ENCODE measurements at places on chromosomes 6 and 20.

- DNase-seq, result no peak
Observed at GRCh38 chr6:92879526-92879925, 539.8 kb downstream of the EPHA7 start.

- DNase-seq, result no peak
Observed at GRCh38 chr6:166907871-166908806, 48.2 kb downstream of the RNASET2 start.

DNA sequence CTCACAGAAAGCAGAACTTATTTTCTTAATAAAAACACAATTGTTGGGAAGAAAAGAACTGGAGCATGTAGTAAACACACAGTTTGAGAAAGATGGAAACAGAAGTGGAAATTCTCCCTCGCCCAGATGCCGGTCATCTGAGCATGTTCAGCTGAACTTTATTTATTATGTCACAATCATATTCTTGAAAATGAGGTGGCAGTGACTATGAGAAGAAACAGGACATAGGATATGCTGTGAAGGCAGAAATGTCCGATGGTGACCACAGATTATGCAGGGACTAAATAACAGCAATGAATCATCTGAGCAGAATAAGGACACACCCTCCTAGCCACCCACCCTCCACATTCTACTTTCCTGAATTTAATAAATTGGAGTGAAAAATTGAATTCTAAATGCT is 425.3 kb upstream of the NOX3 start:
- no peak for DNase-seq

- no peak for DNase-seq
Observed at GRCh38 chr20:62236200-62236599, 2.1 kb upstream of the OSBPL2 start.

- DNase-seq, result no peak
Observed at GRCh38 chr6:166351715-166352285, 9.5 kb upstream of the SFT2D1 start.

DNA sequence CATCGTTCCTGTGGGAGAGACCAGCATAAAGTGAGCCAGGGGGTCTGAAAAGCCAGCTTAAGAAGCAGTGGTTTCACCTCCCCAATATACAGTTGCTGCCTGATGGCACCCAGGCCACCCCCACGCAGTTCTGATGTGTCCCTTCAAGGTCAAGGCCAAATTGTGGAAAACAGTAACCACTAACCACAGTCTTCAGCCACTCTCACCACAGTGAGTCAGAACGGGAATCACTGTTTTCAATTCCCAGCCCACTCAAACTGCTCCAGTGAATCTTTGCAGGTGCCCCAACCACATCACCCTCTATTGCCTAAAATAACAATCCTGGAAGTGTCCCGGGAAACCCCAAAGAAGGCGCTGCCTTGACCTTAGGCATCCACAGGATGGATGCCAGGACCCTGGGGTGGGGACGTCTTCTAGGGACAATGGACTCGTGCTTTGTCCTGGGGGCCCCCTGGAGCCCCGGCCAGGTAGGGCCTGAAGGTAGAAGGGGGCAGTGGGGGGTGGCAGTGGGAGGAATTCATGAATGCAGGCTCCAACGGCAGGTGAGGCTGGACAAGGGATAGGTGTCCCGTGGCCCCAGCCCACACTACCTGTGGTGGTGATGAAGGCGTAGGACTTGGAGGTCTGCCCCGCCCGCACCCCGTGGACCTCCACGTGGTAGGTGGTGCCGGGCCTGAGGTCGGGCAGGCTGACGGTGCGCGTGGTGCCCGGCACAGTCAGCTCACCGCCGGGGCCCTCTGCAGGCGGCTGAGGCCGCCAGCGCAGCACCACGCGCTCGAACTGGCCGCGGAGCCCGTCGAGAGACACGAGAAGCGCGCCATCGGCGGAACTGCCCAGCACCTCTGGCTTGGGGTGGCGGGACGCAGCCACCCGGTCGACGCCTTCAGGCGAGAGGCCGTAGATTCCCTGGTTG is 22.2 kb downstream of the TNXB start:
- DNase-seq, result no peak

DNA sequence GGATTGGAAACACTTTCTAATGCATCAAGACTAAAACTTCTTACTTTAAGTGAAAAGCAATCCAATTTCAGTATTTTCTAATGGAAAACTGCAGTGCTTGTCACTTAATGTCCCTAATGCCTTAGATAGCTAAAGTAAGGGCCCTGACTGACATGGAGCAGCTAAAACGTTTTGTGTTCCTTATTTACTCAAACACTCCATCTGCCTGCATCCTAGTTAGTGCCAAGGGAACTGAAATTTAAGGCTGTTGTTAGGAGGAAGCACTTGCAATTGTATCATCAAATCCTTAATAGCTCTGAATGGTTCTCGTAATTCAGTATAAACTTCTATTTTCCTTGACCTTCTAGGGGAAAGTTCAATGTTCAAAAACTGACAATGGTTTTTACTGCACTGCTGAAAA is 127.4 kb downstream of the GJA10 start:
- DNase-seq, result no peak

DNA sequence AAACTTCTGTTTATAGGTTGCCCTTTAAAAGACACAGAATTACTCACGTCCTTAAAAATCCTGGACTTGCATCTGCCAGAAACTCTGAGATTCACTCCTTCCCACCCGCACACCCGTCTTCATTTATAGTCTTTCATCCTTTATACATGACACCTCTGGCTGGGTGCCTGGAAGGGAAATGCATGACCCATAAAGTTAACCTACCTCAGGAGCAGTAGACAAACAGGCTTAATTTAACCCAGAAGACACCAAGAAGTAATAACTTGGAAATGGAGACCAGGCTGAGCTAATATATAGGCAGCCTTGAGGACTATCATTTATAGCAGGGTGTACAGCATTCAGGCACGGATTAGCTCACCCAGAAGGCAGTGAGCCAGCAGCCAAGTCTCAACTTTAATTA is 429.0 kb upstream of the NRSN1 start:
- DNase-seq, result no peak

GRCh38 chr6:12473494-12473893 is 183.3 kb downstream of the EDN1 start:
- no peak for DNase-seq

DNA sequence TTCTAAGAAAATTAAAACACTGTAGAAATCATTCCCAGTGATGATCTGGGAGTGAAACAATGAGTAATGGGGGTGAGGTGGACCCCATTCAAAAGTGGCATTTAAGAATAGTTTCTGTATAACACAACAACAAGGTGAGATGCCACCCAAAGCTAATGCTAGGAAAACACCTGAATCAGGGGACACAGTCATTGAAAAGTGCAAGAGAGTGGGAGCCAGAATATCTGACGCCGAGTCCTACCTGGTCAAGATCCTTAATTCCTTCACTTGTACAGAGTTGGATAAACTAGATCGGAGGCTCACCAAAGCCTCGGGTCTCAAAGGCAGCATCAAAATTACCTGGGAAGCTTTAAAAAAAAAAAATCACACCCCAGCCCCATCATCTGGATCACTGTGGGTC is 17.7 kb downstream of the TNFRSF21 start:
- no peak for DNase-seq

GRCh38 chr6:121460170-121460569 is 24.7 kb downstream of the GJA1 start:
- DNase-seq, result no peak

DNA sequence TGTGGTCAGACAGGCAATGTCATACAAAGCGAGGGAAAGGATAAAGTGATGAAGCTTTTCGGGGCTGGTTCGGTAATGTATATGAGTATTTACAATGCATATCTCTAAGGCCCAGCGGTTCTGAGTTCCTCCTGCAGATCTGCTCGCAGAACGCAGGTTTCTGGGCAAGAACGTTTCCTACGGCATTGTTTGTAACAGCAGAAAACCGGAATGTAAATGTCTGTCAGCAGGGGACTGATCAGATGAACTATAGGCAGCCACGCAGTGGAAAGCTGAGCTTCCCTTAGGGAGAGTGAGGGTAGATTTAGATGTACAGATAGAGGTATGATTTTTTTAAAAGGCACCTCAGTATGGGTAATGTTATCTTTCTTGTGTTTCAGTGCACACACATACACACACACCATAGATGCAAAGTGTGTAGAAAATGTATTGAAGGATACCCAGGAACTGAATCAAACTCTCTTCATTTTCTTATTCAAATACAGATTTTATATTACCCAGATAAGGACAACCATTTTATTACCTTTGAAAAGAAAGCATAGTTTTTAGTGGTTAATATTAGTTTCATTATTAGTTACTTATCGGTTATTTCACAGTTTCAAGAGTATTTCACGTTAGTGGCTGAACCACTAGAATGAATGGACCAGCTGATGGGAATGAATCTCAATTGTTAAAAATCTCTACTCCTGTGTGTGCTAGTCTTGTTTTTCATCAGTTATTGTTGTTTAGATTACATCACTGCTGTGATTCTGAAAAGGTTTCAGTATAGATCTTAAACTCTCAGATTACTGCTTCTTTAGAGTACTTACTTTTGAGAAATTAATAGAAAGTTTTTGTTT is 56.2 kb downstream of the SNX9 start:
- no peak for DNase-seq

DNA sequence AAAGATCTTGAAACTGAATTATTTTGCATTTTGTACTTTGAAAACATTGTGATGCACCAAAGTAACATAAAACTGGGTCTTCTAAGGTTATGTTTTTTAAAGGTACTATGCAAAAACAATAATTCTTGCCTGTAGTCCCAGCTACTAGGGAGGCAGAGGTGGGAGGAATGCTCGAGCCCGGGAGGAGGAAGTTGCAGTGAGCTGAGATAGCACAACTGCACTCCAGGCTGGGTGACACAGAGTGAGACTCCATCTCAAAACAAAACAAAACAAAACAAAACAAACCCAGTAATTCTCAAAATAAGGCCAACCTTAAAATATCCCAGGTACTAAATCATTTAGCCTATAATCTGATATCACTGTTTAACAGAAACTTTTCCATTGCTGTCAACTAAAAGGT is 269.6 kb downstream of the KHDC1L start:
- no peak for DNase-seq

DNA sequence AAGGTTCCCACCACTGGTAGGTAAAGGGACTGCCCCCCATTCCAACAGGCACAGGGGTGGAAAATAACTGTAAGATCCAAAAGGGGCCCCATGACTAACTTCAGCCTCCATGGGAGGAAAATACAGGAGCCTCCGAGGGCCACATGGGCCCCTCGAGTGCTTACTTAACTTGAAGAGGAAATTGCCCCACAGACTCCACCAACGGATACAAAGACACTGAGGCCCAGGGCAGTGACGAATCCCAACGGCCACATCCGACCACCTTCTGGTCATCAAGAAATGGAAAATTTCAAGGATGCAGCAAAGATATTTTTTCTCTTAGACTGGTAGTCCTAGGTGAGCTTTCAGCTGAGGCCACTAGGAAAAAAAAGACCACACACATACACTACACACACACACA is 116.0 kb upstream of the MRPS10 start:
- DNase-seq, result no peak

- no peak for DNase-seq
Observed at GRCh38 chr6:82779041-82779440, 286.6 kb downstream of the UBE3D start.

- DNase-seq, result no peak
Observed at GRCh38 chr6:85041376-85041775, 277.0 kb upstream of the TBX18 start.

GRCh38 chr6:140069576-140069975 is 695.1 kb upstream of the CITED2 start:
- DNase-seq, result no peak

GRCh38 chr6:16355238-16355637 is 116.9 kb downstream of the GMPR start:
- DNase-seq, result no peak

DNA sequence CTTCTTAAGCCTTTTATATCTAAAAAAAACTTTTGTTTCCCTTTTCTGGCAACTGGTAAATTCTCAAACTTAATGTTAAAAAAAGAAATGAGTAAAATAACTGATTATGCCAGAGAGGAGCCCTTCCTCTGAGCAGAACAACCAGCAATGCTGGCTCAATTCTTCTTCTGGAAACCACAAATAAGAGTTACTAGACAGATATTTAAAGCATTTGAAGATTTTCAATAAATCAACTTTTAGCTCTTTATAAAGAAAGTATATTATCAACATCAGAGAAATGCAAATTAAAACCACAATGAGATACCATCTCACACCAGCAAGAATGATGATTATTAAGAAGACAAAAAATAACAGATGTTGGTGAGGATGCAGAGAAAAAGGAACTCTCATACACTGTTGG is 61.1 kb upstream of the TCF21 start:
- DNase-seq, result no peak

DNA sequence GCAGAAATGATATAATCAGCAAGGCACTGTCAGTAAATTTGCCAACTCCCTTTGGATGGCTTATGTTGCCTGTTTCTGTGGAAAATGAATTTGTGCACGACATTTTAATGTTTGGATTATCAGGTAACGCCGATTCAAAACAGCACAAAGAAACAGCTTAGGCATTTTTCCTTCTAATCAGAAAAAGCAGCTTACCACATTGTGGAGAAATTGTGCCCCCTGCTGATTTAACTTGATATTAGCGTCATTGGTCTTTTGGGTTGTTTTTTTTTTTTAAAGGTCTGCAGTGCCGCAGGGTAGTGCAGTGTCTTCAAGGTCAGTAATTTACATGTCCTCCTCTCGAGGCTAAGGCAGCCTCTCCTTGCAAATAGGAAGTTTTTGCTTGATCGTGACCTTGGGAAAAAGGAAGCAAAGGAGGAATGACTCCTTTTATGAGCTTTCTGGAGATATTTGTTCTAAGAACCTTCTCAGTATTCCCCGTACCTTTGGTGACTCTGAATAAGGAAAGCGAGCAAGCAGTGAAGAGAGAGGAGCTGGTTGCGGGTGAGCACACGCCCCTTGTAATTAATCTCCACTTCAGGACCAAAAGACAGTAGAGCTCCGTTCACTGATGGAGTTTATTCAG is 79.1 kb downstream of the ELOVL4 start:
- peak; percentile 29 for DNase-seq

DNA sequence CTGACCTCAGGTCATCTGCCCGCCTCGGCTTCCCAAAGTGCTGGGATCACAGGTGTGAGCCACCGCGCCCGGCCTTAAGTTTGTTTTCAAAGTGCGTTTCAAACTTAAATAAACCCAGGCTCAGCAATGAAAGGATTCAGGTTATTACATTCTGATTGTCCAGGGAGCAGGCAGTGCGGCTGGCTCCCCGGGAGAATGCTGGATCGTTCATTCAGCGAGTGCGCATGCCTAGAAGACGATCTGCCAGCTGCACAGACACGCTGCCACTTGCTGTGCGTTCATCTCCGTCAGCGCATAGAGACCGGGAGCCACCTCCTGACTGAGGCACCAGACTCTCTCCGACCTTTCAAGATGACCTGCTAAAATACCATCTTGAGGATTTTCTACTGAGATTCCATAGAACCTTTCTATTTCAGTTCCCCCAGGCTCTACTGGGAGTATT is 163.9 kb upstream of the ZNF217 start:
- DNase-seq, result no peak

DNA sequence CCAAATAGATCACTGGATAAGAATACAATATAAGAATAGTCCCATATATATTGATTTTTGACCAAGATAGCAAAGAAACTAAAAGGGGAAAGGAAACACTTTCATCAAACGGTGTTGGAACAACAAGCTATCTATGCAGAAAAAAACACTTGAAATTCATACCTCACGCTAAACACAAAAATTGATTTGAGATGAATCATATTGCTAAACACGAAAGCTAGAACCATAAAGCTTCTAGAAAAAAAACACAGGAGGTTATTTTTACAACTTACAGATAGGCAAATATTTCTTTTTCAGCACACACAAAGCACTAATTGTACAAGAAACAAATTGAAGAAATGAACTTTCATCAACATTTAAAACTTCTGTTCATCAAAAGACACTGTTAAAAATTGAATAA is 36.7 kb upstream of the TMEM14A start:
- no peak for DNase-seq

Measured in CD4-positive, alpha-beta T cell treated with Interleukin-6 at 100 ng/mL for 8 hours (primary cell).